Activated CD4-positive, alpha-beta T cell treated with anti-CD3 and anti-CD28 coated beads, Interleukin-2, amount 50 U/mL, for 16 hours (primary cell): ENCODE measurements at places on chromosomes 16 and 17.

- DNase-seq: no peak
Observed at GRCh38 chr17:42087736-42088705, 10.3 kb downstream of the ZNF385C start.

GRCh38 chr17:33945646-33946546, 309.2 kb upstream of the CCL2 start:
- DNase-seq: no peak

DNA sequence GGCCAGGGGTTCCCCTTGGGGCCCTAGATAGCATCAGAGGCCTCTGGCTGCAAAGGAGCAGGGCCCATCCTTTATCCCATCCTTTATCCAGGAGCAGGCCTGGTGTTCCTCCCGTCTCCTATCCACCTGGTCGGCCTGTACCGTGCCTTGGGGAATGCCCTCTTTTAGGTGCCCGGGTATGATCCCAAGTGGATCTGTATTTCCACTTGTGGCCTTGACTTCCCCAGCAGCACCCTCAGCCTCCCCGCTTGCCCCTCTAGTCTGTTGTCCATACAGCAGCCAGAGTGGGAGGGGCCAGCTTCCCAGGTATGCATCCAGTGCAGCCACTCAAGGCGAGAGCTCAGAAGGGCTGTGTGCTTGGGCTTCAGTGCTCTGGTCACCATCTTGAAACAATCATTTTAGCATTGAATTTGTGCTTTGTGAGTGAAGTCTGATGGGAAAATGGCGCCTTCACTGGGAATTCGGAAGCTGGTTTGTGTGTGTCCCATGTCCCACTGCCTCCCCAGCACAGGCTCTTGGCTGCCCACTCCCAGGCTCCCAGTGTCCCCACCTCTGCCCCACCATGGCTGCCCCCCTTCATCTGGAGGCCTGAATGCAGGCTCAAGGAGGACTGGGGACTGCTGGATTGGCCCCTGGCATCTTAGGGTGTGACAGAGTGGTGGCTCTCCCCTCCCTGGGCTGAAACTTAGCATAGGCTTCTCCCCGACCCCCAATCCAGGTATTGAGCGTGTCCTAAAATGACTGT, 3.3 kb upstream of the RNF112 start:
- no peak for DNase-seq

DNA sequence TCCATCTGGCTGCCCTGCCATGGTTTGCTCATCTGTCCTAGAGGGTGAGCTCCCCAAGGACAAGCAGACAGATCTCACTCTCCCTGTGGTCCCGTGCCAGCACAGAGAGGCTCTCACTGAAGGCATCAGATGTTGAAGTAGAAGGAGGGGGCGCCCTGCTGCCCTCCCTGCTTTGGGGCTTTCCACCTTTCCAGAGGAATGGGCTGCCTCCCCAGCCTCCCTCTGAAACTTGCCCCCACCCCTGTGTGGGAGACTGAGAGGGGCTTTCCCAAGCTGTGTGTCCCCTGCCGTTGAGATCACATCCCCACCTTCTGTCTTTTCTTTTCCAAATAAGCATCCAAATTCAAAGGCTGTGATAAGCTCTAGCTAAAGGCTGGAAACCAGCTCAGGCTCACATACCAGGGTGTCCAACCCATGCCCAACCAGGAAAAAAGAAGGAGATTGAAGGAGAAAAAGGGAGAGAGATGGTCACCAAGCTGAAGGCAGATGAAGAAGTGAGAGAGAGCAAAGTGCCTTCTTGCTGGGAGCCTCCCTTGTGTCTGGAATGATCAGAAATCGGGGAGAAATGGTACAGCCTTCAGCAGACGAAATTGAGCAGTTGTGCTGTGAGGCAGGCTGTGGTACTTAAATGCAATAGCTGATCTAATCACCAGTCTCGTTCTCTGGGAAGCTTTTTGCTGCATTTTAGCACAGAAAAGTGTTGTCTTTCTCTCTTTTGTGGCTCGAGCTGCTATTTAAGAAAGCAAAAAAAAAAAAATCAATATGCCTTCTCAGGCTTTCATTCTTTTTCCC, 145.9 kb upstream of the LHX1 start:
- no peak for DNase-seq

- DNase-seq: no peak
Observed at GRCh38 chr16:30398661-30399434, 3.6 kb downstream of the ZNF48 start.
